ENCODE measurements at places on chromosomes 7 and 10. TPM values are rescaled to one million over a fixed set of nuclear protein-coding genes. Genes with fewer than 3 reads are reported as not detected.

- DNase-seq = no peak
These were observed 90.0 kb downstream of the DYNC2I1 start for GRCh38 chr7:158946329-158946728.

GRCh38 chr7:82690929-82691328, 247.4 kb upstream of the CACNA2D1 start:
- DNase-seq = no peak

GRCh38 chr10:112343056-112343806, 30.7 kb upstream of the ACSL5 start:
- no peak for DNase-seq

DNA sequence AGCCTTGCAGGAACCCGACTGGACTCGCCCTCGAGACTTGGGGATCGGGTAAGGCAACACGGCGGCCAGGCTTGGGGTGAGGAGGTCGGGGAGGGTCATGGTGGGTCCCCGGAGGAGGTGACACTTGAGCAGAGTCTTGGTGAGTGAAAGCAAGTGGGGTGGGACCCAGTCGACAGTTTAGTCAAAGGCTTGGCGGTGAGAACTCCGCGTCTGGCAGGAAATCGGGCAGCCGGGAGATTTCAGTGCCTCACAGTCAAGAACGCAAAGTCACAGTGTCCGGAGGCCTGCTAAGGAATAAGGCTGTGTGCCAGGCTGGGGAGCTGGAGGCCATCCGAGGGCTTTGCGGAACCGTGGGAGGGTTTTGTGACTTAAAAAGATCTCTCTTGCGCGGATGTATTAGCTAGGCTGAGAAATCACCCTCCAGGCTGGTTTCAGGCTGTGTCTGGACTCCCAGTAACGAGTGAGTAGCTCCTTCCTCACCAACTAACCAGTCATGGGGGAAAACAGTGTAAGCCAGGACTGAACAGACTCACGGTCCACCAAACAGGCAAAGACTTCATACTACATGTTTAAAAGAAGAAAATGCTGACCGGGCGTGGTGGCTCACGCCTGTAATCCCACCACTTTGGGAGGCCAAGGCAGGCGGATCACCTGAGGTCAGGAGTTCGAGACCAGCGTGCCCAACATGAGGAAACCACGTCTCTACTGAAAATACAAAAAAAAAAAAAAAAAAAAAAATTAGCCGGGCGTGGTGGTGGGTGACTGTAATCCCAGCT, 613 bp downstream of the AP5Z1 start:
- DNase-seq = peak; percentile 15

GRCh38 chr7:132520591-132521280, 55.5 kb downstream of the PLXNA4 start:
- no peak for DNase-seq

DNA sequence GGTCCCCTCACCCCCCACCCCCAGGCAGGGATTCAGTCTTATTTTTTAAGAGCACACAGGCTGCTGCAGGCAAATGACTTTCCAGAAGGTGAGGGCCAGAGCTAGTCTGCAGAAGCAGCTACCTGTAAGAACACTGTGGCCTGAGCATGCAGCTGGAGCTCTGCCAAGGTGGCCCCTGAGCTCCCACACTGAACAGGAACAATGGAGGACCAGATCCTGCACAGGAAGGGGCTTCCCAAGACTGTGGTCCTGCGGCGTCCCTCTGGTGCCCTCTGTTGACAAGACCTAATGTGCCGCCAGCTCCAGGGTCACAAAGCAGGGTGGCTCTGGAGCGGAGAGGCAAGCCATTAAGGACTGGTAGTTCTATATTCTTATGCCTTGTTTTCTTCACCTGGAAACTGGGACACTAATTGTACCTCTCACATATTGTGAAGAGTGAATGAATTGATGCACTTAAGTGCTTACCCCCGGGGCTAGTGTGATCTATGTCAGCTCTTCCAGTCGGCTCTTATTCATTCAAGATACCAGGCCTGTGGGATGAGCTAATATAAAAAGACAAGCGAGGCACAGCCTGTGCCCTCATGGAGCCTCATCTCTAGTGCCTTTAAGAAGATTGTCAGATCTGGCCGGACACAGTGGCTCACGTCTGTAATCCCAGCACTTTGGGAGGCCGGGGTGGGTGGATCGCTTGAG, 8.0 kb upstream of the BEND7 start:
- DNase-seq = peak; percentile 52

Gene LBX1
- total RNA-seq = not detected

DNA sequence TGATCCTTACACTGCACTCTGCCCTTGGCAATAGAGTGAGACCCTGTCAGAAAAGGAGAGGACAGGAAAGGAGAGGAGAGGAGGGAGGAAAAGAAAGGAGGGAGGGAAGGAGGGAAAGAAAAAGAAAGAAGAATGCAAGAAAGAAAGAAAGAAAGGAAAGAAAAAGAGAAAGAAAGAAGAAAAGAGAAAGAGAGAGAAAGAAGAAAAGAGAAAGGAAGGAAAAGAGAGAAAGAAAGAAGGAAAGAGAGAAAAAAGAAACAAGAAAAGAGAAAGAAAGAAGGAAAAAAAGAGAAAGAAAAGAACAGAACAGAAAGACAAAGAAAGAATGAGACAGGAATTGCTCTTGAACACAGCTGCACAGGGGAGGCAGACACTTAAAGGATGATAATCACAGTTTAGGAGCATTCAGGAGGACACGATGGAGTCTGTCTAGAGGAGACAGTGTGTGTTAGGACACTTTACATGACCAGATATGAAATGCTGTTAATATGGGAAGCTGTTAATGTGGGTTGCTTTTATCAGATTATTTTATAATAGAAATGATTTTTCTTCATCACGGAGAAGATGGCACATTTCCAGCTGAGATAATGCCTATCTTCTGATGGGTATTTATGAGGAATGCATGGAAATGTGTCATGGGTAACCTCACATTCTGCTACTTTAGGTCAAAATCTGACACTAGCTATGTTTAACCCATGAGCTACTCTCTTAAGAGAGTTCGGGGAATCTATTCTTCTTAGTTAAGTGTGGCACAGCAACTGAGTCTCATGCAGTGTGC, 160.5 kb downstream of the BAMBI start:
- DNase-seq = no peak

Gene PKD1L1
- 0.55 TPM for total RNA-seq

GRCh38 chr7:140625908-140626868, 14.4 kb downstream of the DENND2A start:
- DNase-seq = peak; percentile 99
